LHCN-M2 (cell line): ENCODE measurements at places on chromosomes 1 and 21. TPM values are rescaled to one million over a fixed set of nuclear protein-coding genes. Genes with fewer than 3 reads are reported as not detected.

DNA sequence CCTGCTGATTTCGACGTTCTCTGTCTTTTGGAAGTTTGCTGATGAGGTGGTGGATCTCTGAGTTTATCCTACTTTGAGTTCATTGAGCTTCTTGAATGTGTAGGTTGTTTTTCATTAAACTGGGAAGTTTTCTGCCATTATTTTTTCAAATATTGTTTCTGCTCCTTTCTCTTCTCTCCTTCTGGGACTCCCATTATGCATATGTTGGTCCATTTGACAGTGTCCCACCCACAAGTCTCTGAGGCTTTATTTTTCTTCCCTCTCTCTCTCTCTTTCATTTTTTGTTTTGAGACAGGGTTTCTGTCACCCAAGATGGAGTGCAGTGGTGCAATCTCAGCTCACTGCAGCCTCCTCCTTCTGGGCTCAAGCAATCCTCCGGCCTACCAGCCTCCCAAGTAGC is 11.7 kb downstream of the TNFRSF18 start:
- no peak for DNase-seq

PLPPR4 gene
- 0.26 and 0.34 TPM in 2 replicates for total RNA-seq

TFF2 gene
- total RNA-seq: not detected in 2 replicates

SLC6A9 gene
- 0.06 and 0.40 TPM in 2 replicates for total RNA-seq

TMEM52 gene
- total RNA-seq: 0.52 and 0.64 TPM in 2 replicates
